ENCODE measurements at places on chromosomes 6 and 20.
A peak's percentile ranks its signal among the peaks of the same experiment; 100 is the strongest.

DNA sequence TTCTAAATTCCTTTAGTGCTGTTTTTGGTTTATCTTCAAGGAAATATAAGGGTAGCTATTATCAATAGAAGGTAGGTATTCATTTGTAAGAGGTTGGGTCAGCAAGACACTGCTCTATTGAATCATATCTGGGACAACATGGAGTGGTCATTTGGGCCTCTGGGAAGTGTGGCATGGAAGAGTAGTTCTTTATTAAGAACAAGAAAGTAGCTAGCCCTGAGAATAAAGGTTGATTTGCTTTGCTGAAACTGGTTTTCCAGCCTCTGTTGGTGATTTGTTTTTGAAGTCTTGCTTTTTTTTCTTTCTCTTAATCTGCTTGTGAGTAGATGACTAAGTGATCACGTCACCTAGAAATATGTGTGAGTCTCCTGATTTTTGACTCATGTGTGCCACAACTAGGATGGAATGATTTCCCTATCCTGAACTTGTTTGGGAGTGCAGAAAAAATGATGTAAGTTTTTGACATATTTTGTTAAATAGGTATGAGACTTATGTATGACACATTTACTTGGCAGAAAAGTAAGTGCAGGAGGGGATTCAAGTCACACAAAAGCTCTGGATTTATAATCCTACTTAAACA, 381.8 kb downstream of the CENPW start:
- peak; percentile 32 for DNase-seq

DNA sequence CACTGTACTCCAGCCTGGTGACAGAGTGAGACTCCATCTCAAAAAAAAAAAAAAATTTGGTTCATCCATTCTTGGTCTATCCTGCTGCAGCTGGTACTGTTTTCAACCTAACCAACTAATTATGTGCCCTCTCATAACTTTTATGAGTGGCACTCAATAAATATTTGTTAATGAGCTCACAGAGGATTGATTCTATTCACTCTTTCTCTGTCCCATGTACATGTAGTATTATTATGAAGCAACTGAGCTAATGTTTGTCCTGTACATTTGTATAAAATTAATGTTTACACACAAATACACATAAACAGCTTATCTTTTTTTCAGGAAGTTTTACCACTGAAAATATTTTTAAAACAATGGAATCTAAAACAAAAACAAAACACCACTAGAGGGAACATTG, 10.1 kb downstream of the RIPOR2 start:
- DNase-seq = no peak

- no peak for DNase-seq
Observed at GRCh38 chr20:1633535-1633934, 13.7 kb upstream of the SIRPB1 start.

- no peak for DNase-seq
Observed at GRCh38 chr20:45725134-45725533, 3.0 kb downstream of the SPINT4 start.

GRCh38 chr6:123223461-123223860, 227.4 kb downstream of the CLVS2 start:
- no peak for DNase-seq

DNA sequence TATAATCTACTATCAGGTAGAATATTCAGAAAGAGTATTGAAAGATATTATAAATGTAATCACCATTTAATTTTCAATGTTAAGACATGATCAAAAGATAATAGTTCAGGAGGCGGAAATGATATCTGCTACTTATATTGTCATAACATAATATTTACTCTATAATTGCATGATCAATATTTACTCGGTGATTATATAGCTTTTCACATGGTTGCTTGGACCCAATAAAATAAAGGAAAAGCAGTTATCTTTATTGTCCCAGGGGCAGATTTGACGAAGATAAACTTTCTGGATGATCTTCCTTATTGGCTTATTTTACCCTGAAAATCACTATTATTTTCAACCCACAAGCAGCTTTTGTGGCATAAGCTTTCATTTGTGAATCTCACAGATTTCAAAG, 350.4 kb downstream of the HACE1 start:
- no peak for DNase-seq

GRCh38 chr6:6629402-6629801, 40.9 kb downstream of the LY86 start:
- DNase-seq = no peak

DNA sequence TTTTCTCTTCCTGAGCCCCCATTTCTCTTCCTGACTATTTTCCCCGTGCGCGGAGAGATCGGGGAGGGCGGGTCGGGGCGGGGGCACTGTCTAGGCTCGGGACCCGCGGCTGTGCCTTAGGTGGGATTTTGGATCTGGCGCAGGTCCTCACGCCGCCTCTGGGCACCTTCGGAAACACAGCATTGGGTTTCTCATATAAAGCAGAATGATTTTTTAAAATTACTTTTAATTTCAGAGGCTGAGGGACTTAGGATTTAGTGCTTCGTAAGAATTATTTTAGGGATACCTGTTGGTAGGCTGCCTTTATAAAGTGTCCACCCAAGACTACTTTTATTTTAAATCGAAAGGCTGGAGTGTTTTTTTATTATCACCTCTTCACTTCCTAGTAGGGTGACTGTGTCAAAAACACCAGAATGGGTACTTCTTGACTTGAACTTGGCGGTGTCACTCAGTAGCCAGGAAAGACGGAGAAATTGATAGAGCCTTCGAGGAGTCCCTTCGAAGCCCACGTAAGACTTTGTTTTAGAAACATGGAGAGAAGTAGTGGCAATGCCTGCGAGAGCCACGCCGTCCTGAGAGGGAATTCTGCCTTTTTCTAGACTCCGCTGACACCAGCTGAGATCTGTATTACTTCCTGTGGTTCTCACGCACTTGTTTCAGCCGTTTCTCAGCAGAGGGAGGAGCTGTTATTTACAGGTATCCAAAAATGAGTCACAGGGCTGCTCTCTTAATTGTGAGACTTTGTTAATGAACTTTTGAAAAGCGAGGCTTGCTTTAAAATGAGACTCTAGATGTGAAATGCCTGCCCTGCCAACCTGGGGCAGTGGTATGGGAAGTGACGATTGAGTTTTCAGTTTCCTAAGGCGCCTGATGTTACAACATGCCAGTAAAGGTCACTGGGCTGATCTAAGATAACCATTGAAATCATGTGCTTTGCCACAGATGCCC, 667 bp downstream of the STX11 start:
- DNase-seq = peak; percentile 17

DNA sequence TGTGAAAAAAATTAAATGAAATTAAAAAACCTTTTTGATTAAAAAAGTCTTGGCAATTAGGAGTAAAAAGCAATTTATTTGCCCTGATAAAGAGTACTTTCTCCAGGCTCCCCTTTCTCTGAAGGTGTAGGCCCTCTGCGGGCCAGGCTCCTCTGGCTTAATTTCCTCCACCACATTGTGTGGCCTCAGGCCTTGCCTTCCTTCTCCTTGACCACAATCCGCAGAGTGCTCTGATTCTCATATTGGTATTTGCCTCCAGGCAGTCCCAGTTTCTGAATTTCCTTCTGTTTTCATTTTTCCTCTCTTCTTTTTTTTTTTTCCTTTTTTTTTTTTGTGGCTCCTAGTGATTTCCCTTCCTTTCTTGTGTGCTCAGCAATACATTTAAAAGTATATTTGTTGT, 96.4 kb downstream of the AIG1 start:
- DNase-seq = no peak

DNA sequence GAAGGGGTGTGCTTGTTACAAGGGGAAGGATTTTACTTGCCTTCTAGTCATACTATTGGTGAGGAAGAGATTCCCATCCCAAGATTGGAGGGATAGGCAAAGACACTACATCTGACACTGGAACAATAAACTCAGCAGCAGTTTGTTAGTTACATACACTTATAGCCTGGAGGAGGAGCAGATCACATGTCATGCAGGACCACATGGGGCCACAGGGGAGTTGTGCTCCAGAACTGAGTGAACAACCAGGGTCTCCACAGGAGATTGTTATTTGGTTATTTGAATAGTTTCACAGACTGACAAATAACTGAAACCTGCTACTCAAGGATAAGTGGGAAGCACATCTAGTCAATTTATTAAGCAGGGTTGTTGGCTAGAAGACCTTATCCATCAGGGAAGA, 559.4 kb upstream of the MANEA start:
- no peak for DNase-seq

DNA sequence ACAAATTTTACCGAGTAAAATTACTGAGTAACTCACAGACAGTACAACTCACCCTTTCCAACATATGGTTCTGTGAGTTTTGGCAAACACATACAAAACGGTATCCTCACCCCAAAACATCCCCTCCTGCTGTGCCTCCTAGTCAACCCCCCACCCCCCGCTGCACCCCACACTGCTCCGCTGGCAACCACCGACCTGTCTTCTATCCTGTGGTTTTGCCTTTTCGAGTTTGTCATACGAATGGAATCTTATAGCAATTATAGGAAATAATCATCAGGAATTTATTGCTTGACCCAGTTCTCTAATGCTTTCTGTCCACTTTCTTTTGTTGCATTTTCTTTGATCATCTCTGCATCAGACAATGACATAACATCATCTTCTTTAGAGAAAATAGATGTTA, 312.3 kb downstream of the KIF16B start:
- no peak for DNase-seq

- no peak for DNase-seq
Observed at GRCh38 chr6:139597771-139598755, 223.6 kb upstream of the CITED2 start.

DNA sequence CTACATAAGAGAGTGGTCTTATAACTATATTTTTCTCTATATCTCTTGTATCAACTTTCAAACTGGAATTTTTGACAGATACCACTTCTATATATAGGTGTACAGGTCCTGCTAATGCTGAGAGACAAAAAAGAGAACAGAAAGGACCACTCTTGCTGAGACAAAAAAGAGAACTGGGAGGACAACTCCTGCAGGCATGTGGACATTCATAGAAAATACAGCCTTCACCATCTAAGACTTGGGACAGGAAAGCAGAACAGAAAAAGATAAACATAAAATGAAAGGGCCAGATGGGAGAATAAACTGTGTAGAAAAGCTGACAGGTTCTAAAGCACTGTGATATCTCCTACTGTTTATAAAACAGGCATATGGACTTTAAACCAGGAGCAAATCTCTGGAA, 541.0 kb upstream of the ADGRB3 start:
- DNase-seq = no peak

- no peak for DNase-seq
Observed at GRCh38 chr6:23272536-23272935, 703.2 kb downstream of the HDGFL1 start.

- no peak for DNase-seq
Observed at GRCh38 chr6:134657751-134658527, 292.0 kb downstream of the ALDH8A1 start.

DNA sequence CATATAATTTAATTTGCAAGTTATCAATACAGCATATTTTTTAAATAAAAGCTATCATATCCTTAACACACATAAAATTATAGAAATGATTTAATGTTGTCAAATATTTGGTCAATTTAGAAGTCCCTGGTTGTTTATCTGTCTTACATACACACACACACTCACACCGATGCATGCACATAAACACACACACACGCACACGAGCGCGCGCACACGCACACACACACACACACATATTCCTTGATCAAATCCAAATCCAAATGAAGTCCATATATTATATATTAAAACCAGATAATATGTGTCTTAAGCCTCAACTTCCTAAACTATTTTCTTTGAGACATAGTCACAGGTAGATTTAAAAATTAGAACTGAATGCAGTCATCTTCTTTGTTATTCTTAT, 120.3 kb downstream of the CLVS2 start:
- DNase-seq = no peak

DNA sequence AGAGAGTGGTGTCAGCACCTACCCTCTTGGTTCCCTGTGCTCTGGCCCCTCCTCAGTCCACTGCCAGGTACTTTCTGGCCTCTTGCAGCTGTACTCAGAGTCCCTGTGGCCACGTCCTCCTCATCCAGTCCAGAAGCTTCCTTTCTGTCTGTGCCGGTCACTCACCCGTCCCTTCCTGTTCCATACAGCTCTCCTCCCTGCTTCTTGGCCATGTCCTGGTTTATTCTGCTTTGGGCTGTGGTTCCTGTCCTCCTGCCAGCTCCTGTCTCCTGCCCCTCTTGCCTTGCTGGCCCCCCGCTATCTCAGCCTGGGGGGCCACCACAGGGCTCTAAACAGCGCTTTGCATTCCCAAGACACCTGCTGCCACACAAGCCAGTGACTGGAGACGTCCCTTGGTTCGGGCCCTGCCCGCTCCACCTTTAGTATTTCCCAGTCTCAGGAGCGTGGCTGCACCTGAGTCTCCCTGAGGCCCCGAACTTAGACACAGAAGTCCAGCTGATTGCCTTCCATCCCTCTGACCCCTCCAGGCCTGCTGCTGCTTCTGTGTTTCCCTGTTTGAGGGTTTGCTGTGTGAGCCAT, 15.5 kb upstream of the RBM38 start:
- DNase-seq = no peak

DNA sequence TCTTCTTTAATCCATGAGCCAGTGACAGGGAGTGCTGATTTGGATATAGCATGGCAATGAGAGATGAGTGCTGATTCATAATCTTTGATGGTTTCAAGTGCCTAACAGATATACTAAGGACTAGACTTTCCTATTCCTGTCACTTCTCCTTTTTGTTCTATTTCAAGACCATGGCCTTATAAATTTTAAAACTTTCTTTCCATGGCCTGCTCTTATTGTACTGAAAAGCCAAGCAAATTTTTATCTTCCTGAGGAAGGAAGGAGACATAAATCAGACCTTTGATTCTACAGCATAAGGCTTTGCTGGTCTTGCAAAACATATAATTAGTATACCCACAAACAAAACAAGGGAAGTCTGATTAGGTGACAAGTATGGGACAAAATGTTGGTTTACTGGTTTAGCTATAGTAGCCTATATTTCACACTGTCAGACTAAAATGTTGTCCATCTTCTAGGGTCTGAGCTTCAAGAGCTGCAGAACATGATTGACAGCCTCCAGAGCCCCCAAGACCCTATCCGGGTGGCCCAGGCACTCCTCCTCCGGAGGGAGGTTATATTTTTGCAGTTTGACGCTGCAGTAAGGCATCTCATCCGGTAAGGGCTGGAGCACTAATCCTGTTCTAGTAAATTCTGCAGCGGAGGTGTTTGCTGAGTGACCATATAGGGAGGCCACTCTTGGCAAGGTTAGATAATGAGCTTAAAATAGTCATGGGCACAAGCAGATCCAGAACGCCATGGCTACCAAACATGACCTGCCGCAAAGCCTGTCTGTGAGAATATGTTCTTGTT, 82.3 kb downstream of the CD164 start:
- no peak for DNase-seq

- no peak for DNase-seq
Observed at GRCh38 chr6:3735029-3735605, 16.4 kb downstream of the PXDC1 start.

GRCh38 chr6:43436577-43437282, 9.4 kb downstream of the ABCC10 start:
- no peak for DNase-seq

GRCh38 chr6:139588734-139589593, 214.5 kb upstream of the CITED2 start:
- no peak for DNase-seq

- DNase-seq = no peak
Observed at GRCh38 chr20:24610341-24611115, 141.1 kb downstream of the SYNDIG1 start.

DNA sequence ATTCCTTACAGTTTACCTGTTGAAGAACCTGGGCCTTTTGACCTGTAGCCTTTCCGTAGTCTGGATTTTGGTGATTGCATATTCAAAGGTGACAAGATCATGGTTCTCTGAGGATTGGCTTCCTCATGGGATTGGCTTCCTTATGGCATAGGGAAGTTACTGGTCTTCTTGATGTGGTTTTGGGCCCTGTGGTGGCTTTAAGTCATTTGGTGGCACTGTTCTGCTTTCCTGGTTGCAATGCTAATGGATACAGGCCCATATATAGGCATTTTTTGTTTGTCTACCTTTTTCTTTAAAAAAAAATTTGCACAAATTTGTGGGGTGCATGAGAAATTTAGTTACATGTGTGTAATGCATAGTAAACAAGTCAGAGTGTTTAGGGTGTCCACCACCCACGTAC, 185.7 kb downstream of the CDKAL1 start:
- no peak for DNase-seq
